Posterior vena cava (tissue), 2 donors: ENCODE measurements at places on chromosomes 3 and 15.

DNA sequence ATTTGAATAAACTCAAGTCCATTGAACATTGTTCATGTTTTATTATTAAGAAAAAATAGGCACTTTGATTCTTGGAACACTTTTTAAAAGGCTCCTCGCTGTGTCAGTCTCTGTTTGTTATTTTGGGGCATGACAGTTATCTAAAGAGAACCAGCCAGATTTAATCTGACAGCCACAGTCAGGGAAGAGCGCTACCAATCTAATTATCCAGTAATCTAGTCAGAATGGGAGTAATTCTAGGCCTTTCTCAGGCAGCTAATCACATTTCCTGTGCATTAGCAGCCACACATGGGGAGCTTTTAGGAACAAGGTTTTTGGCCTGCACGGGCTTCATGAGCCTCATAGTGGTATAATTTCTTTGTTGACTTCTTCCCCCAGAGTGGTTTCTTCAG lies 362.2 kb downstream of the RBMS3 start:
- no peak for DNase-seq

- no peak for DNase-seq
These were observed 185.7 kb upstream of the CTDSPL start for GRCh38 chr3:37675833-37676596.

DNA sequence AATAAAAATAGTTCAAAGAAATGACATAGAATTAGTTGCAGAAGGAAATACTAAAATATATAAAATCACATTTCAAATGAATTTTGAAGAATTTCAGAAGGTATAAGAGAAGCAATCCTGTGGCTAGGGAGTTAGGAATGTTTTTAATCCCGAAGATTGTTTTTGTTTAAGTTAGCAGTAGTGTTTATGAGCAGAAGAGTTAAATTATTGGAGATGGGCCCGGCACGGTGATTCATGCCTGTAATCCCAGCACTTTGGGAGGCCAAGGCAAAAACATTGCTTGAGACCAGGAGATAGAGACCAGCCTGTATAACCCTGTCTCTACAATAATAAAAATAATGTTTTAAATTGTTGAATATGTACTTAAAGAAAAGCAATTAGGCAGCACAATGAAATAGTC lies 432.5 kb downstream of the MFSD1 start:
- no peak for DNase-seq

GRCh38 chr3:123757281-123757940 lies 126.7 kb downstream of the MYLK start:
- peak; percentile 90 for DNase-seq

DNA sequence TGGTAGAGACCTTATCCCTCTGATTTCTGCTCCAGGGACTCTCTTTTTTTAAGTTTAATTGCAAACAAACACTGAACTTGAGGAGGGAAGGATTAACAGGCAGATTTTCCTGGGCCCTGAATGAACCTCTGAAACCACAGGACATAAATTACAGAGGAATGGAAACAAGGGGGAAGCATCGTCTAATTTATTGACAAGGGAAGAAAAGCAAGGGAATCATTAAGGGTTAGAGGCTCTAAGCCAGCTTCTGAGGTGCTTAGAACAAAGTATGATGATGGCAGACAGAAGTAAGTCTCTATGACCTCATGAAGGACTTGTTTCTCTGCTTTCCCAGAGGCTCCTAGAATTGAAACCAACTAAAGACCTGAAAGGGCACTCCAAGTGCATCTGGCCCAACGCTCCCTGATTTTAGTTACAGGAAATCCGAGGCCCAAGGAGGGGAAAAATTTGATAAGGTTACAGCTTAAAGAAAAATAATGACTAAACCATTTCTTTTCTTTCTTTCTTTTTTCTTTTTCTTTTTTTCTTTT lies 244.7 kb upstream of the NR2E3 start:
- no peak for DNase-seq

- DNase-seq: no peak
These were observed 4.0 kb upstream of the DENND6A start for GRCh38 chr3:57696801-57697321.

GRCh38 chr3:71512000-71512399 lies 71.5 kb downstream of the FOXP1 start:
- DNase-seq: no peak

DNA sequence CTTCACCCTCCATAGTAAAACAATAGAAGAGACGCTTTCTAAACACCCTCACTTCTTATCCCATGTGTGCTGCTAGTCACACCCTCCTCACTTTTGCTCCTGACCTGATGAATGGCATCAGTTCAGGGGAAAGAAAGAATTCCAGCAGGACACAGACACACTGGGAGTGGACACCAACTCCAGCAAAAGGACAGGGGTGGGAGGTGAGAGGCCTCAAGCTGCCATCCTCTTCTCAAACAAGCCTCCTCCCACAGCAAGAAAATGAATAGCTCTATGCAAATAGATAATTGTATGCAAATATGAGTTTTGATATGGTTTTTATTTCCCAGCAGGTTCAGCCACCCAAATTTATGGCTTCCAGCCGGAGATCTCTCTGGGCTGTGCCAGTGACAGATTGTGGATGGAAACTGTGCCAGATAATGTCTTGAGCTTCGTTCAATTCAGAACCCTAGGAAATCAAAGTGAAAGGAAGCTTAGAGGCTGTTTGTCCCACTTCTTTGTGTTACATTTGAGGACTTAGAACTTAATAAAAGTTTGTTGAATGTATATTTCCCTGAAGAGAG lies 209.3 kb upstream of the PPP2R3A start:
- DNase-seq: no peak

- DNase-seq: no peak
These were observed 164.0 kb downstream of the MINAR1 start for GRCh38 chr15:79595995-79596622.

- DNase-seq: no peak
These were observed 60.3 kb upstream of the TEX264 start for GRCh38 chr3:51610708-51611107.

DNA sequence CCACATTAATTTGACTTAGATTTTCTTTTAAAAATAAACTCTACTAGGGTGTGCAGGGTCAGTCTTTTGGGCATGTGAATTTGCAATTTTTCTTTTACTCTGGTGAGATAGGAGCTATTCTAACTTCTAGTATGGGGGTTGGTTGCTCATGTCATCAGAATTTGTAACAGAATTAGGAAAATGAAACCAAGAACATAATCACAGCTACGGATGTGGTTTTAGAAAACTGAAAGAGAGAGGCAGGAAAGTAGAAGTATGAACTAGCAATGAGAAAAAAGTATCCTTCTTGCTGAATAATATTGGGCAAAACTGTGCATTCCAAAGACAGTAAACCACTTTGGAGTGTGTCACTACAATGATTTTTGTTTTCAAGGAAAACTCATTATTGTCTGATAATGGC lies 43.3 kb downstream of the ADPGK start:
- DNase-seq: no peak

DNA sequence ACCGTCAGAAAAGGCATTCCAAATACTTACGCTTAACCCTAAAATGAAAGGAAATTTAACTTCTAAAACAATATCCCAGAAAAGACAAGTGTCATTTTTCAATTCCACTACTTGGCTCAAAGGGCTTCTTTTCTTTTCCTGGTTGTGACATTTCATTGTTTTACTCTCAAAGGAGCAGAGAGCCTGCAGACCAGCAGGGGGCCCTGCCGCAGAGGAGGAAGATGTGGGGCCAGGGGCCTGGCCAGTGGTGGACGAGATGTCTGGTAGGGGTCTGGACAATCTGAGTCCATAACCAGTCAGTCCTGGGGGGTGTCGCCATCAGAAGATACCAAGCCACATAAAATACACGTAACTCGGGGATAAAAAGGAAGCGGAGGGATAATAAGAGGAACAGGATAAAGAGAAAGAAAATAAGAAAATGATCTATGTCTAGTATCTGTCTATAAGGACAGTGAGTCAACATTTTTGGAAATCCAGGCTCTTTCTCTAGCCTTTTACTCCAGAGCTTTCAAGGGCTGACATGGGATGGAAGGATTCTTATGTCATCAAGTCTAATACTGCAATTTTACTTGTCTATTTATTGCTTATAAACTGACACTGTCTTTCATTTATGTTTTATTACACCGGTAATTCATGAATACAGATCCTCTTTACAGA lies 54.2 kb upstream of the ARHGEF3 start:
- DNase-seq: peak; percentile 87

GRCh38 chr3:29686889-29687592 lies 406.2 kb downstream of the RBMS3 start:
- DNase-seq: no peak

DNA sequence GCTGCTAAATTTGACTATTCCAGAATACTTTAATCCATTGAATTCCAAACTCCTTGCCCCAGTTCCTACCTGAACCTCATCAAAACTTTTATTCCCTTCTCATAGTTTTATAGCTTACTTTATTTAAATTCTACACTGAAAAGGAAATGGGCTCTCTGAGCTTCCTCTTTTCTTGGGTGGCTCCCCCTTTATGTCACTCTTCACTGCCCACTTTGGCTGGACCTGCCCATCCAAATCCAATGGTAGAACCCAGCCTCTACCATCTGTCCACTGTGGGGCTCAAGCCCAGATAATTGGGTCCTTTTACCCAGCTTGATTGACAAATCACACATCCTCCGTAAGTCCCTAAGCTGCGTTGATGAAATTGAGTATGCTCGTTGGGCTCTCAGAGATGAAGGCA lies 216.5 kb downstream of the BBX start:
- no peak for DNase-seq

DNA sequence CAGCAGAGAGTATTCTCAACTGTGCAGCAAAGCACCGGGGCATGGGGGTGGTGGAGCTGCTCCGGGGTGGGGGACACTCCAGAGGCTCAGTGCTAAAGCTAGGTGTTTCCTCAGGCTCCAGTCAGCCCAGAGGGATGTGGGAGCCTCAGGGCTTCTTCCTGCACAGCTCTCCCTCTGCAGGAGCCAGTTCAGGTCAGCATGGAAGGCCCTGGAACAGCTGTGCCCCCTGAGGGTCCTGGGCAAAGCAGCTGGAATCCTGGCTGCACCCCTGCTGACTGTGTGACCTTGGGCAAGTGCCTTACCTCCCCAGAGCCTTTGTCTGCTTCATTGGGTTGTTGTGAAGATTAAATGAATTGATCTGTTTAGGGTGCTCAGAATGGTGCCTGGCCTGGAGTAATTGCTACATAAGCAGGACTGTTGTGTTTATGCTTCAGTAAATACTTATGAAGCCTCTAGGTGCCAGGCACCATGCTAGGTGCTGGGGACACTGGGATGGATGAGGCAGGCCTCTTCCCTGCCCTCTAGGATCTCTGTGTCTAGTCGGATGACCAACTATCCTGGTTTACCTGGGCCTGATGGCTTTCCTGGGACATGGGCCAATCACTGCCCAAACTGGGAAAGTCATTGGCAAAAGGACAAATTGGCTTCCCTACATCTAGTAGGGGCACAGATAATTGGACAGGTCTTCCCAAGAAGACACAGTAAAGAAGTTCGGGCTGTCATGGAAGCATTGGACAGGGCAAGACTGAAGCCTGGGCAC lies 64.2 kb upstream of the LCTL start:
- no peak for DNase-seq

- no peak for DNase-seq
These were observed 224.4 kb downstream of the ZMAT3 start for GRCh38 chr3:178847190-178847589.

DNA sequence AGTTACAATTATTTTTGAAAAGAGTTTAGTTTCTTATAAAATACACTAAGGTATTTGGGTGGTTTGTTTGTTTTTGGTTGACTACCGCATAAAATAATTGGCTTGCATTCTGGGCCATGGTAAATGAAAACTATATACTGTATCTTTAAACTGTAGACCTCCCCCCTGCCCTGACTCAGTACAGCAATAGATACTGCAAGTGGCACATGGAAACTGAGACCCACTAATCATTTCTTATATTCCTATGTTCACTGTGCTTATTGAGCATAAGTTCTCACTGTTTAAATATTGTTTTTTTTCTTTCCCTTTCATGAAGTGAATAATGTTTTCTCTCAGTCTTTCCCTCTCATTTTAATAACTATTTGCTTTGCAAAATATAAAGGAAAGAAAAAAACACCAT lies 45.8 kb downstream of the RASA2 start:
- DNase-seq: no peak

- DNase-seq: no peak
These were observed 119.7 kb downstream of the WNT5A start for GRCh38 chr3:55367384-55367783.

- DNase-seq: no peak
These were observed 92.6 kb downstream of the FHIT start for GRCh38 chr3:61158667-61159066.

GRCh38 chr15:31366169-31366734 lies 39.6 kb downstream of the KLF13 start:
- DNase-seq: peak; percentile 85

DNA sequence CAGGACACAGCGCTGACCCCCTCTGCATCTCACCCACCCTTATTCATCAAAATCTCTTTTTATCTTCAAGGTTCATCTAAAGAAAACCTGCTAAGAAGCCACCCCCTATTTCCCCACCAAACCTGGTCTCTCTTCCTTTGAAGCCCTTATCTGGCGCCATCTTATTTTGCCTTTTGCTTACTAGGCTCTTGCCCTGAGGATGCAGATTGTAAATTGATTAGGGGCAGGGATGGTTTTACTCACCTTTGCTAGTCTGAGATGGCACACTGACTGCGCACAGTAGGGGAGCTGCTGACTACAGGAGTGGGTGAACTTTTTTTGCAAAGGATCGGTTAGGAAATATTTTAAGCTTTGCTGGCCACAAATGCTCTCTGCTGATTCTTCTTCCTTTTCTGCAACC lies 78.9 kb upstream of the BHLHE40 start:
- DNase-seq: no peak

GRCh38 chr3:12943124-12944021 lies 102.0 kb upstream of the RPL32 start:
- no peak for DNase-seq

GRCh38 chr3:188338086-188338485 lies 184.1 kb downstream of the LPP start:
- DNase-seq: no peak

DNA sequence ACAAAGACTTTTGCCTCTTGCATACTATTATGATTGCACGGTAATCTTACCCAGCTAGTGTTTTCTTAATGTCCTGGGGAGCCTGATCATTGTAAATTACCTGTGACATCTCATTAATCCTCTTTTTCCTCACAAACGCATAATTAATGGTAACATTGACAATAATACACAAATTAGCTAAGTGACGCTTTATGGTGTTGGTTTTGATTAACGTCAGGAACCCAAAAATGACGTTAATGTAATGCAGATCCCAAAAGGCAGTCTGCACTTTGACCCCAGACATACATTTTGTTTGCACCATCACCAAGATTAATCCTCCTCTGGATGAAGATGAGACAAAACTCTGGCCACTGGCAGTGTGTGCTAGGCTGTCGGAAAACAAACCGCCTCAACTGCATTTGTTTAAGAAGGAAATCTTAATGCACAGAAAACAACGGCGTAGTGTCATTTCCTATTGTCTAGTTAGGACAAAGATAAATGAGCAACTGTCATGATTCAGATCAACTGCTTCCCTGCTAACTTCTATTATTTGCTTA lies 83.9 kb upstream of the CDIN1 start:
- no peak for DNase-seq

GRCh38 chr3:138070006-138070405 lies 45.4 kb downstream of the DZIP1L start:
- DNase-seq: no peak

DNA sequence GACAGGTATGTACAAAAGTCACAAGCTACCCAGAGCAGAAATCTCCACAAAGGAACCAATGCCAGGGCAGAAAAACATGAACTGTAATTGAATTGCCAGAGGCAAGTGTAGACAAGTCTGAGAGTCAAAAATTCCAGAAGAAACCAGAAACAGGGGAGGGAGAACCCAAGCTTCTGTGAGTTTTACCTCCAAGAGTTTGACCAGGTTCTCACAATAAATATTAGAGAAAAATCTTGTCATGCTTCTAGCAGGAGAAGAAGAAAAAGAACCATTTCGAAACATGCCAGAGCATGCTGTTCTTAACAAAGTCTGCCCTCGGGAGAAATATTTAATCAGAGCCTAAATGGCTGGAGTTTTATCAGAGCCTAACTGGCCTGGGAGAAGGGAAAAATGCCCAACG lies 32.5 kb upstream of the AP3B2 start:
- no peak for DNase-seq
